ENCODE measurements at places on chromosomes 6 and 20. TPM values are rescaled to one million over a fixed set of nuclear protein-coding genes. Genes with fewer than 3 reads are reported as not detected.

Gene CALHM4
- total RNA-seq: not detected

- no peak for DNase-seq
Measured at GRCh38 chr6:88490195-88490907, 324.2 kb upstream of the CNR1 start.

DNA sequence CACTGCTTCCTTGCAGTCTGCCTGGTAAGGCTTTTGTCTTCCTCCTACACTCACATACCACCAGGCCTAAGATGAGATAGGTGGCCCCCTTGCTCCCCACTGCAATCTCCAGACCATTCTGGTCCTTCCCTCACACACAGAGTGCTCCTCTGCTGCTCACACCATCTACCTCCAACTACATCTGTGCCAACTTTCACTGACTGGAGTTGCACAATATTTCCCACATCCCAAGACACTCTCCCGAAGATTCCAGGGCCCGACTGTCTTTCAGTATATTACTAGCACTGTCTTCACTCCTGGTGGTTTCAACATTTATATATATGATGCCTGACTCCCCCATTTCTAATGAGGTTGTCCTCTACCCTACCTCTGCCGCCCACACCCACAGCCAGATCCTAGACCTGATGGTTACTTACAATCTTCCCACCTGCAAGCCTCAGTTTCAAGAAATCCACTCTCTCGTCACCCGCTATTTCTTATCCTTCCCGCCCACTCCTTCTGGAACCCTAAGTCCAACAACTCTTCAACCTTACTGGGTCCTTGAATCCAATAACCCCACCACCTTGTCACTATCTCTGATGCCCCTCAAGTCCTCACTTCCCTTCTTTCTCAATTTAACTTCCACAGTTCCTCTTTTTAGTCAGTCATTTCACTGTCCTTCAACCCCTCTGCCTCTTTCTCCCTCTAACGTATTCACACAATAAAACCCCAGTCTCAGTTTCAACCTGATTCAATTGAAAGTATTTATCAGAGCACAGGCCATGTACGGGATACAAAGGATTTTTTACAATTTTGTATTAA lies 21.6 kb downstream of the RALGAPA2 start:
- DNase-seq: no peak

DNA sequence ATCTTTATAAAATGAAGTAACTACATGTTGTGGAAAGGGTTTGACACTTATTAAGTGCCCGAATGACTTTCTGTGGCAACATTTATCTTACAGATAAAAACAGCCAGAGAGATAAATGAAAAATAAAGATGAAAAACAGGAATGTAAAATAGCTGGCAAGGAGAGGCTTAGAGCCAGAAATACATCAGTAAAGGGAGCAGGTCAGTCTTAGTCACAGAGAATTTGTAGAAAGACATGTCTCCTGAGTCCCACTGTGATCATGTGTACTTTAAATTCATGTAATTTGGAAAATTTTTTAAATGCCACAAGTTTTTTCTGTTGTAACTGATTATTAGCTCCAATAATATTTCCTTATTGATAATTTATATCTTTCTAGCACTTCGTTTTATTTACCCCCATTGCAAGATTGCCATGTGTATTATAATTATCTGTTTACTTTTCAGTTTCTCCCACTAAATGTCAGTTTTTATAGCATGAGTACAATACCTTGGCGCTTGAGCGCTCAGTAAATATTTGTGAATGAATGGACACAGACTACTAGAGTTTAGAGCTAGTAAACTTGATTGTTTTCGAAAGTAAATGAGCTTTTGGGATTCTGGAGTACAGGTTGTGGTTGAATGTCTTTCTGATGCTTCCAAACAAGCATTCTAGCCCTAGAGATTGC lies 15.2 kb downstream of the TAB2 start:
- DNase-seq: no peak

GRCh38 chr6:21309807-21310221 lies 283.7 kb upstream of the SOX4 start:
- DNase-seq: no peak

Data from OCI-LY7 (cell line).